ENCODE measurements at places on chromosomes 3 and 15. TPM values are rescaled to one million over a fixed set of nuclear protein-coding genes. Genes with fewer than 3 reads are reported as not detected.

NR2F2 gene
- not detected for total RNA-seq

- no peak for DNase-seq
Observed at GRCh38 chr3:191240486-191240885, 41.4 kb downstream of the OSTN start.

PAK6 gene
- not detected for total RNA-seq

THRB gene
- not detected for total RNA-seq

- no peak for DNase-seq
Observed at GRCh38 chr3:152300029-152300731, 31.5 kb downstream of the MBNL1 start.

DNA sequence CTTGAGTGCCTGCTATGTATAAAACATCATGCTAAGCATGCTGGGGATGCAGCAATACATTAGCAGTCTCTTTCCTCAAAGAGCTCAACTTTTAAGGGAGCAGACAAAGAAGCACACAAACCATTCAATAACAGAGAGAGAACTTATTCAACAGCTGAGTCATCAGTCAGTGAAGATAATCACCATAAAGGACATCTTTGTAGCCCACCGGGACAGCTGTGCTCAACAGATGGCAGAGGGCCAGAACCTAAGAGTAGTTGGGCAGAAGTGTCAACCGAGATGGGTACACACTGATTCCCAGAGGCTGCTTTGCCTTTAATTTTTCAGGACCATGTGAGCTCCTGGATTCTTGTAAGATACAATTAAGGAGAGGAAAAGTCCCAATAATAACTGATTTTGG, 4.2 kb upstream of the RAB8B start:
- DNase-seq = no peak

- no peak for DNase-seq
Observed at GRCh38 chr3:136544532-136544931, 207.6 kb downstream of the STAG1 start.

- DNase-seq = no peak
Observed at GRCh38 chr3:192842711-192843110, 74.9 kb downstream of the MB21D2 start.

POLG gene
- total RNA-seq = 93.0 TPM

GRCh38 chr3:60298141-60298540, 953.1 kb downstream of the FHIT start:
- DNase-seq = no peak

DNA sequence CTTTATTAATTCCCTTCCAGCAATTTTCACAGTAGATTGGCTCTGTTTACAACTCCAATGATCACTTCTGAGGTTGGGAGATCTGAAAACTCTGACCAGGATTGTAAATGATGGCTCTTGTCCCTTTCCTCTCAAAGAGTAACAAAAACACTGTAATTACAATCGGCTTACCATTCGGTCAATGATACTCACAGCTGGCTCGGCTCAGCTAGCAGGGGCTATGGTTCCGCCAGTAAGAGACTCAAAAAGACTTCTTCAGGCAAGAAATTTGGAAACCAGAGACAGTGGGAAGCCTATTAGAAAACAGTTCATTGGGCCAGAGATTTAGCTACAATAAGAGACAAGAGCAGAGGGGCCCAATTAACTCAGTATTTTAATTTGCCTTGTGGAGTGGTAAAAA, 96.6 kb downstream of the LRRC3B start:
- no peak for DNase-seq

DNA sequence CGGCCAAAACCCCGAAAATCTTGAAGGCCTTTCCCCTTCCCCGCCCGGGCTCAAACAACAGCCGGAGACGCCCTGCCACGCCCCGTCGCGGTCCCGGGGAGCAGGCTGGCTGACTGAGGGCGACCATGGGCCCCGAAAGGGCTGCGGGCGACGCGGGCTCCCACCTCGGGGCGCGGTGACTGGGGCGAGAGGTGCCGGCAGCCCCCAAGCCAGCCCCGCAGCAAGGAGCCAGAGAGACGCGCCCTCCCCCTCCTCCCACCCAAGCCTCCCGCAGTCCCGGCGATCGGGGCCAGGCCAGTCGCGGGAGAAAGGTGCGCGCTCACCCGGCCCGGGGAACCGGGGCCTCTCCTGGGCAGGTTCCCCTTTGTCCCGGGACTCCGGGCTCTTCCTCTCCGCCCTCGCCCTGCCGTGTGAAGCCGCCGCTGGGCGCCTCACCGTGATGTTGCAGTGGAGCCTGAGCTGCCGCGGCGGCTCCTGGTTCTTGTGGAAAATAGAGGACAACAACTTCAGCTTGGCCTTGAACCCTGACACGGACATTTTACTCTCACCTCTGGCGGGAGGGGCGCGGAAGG, 30.6 kb upstream of the ZSCAN2 start:
- peak; percentile 61 for DNase-seq

DCP1A gene
- 25.0 TPM for total RNA-seq

DNA sequence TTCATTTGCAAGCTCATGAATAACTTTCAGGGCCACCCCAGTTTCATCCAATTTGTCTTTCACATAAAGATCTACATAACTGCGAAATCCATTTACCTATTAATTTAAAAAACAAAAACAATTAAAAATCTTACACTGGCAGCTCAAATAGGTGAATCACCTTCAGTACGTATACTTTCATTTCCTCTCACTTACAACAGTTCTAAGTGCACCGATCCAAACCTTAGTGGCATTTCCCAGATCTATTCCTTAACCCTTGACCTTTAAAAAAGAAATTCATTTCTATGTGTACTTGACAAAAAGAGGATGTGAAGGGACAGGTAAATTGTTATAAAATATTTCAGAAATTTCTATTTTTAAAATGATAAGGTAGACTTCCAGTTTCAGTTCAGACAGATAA, 30.8 kb downstream of the TOP2B start:
- DNase-seq = no peak

SERINC4 gene
- 0.15 TPM for total RNA-seq

GRCh38 chr3:125381314-125381713, 6.2 kb upstream of the ZNF148 start:
- no peak for DNase-seq

GRCh38 chr3:47163169-47164006, 525 bp downstream of the SETD2 start:
- peak; percentile 59 for DNase-seq

GRCh38 chr3:75906555-75907112, 121.3 kb upstream of the ZNF717 start:
- no peak for DNase-seq

- no peak for DNase-seq
Observed at GRCh38 chr15:39025321-39025720, 460.7 kb upstream of the RASGRP1 start.

NAALADL2 gene
- not detected for total RNA-seq

- DNase-seq = no peak
Observed at GRCh38 chr3:130457671-130458070, 59.3 kb upstream of the COL6A6 start.

LRRC28 gene
- total RNA-seq = 15.8 TPM

- DNase-seq = peak; percentile 78
Observed at GRCh38 chr3:125055913-125056745, at the start of gene HEG1. Gene HEG1, minus strand, starts transcription at chr3:125055997. Its CDS starts 107 bp downstream, at chr3:125055890.

DNA sequence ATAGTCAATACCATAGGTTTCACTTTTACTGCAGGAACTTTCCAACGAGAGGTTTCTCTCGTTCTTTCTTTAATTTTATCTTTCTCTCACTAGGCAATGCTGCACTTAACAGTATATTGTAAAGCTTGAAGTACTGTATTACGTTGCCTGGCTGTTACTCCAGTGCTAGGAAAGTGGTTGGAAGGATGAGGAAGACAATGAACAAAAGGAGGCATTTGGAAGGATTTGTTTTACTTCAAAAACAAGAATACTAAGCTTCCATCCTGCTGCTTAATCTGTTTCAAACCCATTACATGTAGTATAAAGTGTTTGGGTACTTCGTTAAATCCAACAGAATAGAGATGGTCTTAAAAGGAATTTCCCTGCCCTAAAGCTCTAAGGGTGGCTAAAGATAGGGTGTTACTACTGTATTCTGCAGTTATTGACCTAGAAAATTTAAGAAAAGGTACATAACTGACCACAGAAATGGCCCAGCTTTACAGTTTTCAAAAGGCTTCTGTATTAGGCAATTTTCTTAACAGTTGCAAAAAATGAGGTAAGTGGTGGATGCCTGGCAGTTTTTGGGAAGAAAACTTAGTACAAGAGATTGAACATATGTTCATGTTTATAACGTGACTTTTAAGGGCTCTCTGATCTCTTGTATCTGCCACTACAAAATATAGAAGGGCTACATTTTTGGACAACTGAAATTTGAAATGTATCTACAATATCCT, 785 bp upstream of the IFT57 start:
- no peak for DNase-seq

DNA sequence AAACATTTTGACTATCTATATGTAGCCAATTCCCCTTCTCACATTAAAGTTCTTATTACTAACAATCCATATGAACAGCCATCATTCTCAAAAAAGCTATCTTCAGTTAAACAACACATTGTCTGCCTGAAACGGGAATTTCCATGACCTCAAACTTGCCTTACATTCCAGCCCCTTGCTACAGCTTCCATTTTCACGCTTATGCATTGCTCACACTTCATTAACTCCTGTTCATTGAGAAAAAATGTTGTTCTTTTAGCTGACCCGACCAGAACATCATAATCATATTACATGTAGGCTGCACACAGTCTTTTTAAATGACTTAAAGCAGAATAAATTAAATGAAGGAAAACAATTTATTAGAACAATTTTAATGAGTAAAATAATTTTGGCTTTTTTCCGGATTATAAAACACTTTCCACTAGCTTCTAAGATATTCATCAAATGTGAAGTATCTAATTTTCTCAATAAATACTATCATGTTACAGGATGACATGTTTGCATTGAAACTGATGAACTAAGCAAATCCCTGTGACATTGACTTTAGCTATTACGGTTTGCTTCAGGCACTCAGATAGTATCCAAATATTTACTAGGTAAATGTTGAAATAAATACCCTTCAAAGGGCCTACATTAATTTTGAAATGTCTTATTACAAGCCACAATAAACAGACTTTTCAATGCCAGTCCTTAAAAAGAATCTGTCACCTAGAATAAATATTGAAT, 49.9 kb downstream of the P3H2 start:
- no peak for DNase-seq

KIF7 gene
- 1.1 TPM for total RNA-seq

SLC51A gene
- total RNA-seq = not detected

DNA sequence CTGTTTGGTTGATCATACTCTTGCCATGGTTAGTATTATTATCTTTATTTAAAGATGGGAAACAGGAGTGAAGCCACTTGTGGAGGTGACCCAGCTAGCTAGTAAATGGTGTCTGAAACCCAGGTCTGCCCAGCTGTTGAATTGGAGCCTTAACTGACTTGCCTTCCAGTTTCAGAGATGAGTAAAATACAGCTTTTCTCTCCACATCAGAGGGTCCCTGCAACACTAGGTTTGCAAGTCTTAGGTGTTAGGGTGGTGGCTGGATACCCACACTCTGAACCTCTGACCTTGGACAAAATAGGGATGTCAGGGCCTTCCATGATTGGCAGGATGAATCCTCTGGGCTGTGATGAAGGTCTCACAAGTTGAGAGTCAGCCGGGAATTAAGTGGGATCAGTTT, 4.1 kb downstream of the FLNB start:
- DNase-seq = no peak

DNA sequence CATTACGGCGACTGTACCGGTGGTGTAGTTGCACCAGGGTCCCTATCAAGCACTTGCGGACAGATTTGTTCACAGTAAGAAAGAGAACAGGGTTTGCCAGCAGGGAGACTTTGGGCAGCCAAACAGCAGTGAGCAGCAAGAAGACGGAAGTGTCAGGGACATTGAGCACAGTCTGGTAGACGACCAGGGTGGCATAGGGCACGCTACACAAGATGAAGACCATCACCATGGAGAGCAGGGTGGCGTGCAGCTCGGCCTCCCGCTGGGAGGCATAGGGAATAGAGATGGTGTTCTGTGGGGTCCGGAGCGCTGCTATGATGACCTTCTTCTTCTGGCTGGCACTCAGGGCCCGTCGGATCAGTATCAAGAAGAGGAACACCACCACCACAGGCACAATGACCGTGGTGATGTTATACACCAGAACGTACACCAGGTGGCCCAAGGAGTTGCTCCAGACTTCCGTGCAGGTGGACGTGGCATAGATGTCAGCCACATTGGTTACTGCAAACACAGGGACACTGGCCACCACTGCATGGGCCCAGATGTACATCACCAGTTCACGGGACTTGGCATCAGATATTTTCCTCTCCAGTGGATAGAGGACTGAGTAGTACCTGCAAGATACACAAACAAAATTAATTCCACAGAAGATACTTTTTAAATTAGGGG, 19.1 kb upstream of the FSIP1 start:
- DNase-seq = peak; percentile 34

RTP1 gene
- total RNA-seq = not detected

TRIM42 gene
- total RNA-seq = not detected

GRCh38 chr3:184690192-184690883, 21.5 kb downstream of the MAGEF1 start:
- DNase-seq = no peak

DNA sequence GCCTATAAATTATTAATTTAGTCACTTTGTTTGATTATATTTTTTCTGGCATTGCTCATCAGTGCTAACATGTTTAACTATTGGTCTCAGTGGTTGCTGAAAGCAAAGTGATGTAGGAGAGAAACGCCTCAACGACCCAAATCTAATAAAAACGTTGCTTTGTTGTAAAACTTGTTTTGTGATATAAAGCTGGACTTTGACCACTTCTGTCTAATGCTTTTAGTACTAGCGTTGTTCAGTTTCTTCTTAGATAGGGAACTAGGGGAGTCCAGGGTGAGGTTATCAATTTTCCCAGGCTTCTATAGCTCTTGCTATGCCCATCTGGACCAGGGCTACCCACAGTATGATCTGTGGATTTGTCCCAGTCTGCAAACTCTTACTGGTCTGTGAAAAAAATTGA, 80.6 kb upstream of the TBC1D5 start:
- no peak for DNase-seq

- no peak for DNase-seq
Observed at GRCh38 chr3:156659260-156659659, 15.1 kb upstream of the TIPARP start.

- DNase-seq = no peak
Observed at GRCh38 chr3:134145183-134145582, 105.5 kb downstream of the RYK start.

DNA sequence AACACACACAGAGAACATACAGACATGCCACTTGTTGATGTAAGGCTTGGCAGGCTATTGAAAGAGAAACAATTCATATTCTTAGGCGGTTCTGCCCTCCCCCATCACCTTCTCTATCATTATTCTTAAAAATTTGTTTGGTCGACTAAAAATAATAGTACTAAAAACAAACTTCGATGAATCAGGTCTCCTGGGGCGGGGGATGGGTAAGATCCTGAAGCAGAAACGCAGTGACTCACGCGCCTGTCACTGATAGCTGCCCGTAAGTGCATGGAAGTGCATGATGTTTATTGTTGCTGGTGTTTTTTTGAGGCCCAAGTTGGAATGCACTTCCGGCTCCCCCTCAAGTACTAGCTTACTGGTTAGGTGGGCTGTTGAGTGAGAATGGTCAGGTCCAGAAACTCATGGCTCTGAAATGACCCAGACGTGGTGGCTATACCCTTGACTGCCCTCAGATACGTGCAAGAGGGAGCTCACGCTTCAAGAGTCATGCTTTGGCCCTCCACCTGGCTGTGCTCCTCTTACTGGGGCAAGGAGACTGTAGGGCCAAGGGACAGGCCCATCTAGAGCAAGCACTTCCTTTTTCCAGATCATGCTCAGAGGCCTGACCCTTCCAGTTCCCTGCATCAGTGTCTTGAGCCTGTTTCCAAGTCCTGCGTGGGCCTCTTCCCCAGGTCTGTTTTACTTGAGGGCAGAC, 10.9 kb downstream of the SMAD3 start:
- peak; percentile 89 for DNase-seq

Data from activated naive CD4-positive, alpha-beta T cell treated with anti-CD3 and anti-CD28 coated beads for 36 hours (primary cell).